Right atrium auricular region (tissue), 2 donors: ENCODE measurements at places on chromosomes 3 and 15. TPM values are rescaled to one million over a fixed set of nuclear protein-coding genes. Genes with fewer than 3 reads are reported as not detected.

ITIH1 gene
- total RNA-seq, result not detected

ACKR4 gene
- 3.9 TPM for total RNA-seq

DNA sequence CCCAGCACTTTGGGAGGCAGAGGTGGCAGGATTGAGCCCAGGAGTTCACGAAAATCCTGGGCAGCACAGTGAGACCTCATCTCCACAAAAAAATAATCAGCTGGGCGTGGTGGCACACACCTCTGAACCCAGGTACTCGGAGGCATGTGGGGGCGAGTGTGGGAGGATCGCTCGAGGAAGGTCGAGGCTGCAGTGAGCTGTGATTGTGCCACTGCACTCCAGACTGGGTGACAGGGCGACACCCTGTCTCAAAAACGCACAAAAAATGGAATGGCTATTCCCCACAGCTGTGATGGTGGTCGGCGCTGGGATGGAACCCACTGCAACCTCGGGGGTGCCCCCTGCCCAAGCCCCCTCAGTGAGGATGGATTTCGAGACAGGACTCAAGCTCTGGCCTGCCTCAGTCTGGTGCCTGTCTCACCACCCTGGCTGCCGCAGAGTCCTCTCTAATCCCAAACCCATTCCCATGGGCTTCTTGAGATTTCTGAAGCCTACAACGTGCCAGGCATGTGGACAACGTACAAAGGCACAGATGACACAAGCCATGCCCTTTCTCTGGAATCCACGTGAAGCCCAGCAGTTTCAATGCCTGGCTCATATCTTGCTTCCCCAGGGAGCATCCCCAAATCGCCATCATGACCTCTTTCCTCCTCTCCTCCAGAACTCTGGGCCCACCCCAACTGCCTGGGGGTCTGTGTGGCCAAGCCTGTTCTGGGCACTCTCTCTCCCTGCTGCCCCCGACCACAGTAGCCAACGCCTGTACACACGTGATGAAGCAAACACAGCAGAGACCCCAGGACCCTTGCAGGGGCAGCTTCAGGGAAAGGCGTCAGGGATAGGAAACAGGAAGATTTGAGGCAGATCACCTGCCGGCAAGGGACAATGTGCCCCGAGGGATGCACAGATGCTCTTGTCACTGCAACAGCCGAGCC, 32.4 kb downstream of the ADAMTS17 start:
- no peaks in the 10 kb centered on the region for H3K36me3 ChIP-seq
- DNase-seq, result no peak
- H3K27ac ChIP-seq, result peak overlapping the region; percentile 60
- H3K27me3 ChIP-seq, result no peaks in the 10 kb centered on the region
- no peak overlapping the region for H3K4me3 ChIP-seq

GOLGA8R gene
- total RNA-seq, result 2.3 TPM

CPNE9 gene
- not detected for total RNA-seq

- DNase-seq, result no peak
- no peaks in the 10 kb centered on the region for H3K4me1 ChIP-seq
- peaks cover 51% of the 10 kb centered on the region for H3K27me3 ChIP-seq
- H3K27ac ChIP-seq, result no peak overlapping the region
These were observed 5.0 kb upstream of the FEZF2 start for GRCh38 chr3:62378311-62378789.

GRCh38 chr3:16402451-16402850, 111.0 kb downstream of the RFTN1 start:
- no peak for DNase-seq
- no peaks in the 10 kb centered on the region for H3K27me3 ChIP-seq
- peaks cover 36% of the 10 kb centered on the region for H3K4me1 ChIP-seq
- H3K36me3 ChIP-seq, result no peaks in the 10 kb centered on the region
- H3K27ac ChIP-seq, result no peak overlapping the region
- H3K4me3 ChIP-seq, result no peak overlapping the region

DNA sequence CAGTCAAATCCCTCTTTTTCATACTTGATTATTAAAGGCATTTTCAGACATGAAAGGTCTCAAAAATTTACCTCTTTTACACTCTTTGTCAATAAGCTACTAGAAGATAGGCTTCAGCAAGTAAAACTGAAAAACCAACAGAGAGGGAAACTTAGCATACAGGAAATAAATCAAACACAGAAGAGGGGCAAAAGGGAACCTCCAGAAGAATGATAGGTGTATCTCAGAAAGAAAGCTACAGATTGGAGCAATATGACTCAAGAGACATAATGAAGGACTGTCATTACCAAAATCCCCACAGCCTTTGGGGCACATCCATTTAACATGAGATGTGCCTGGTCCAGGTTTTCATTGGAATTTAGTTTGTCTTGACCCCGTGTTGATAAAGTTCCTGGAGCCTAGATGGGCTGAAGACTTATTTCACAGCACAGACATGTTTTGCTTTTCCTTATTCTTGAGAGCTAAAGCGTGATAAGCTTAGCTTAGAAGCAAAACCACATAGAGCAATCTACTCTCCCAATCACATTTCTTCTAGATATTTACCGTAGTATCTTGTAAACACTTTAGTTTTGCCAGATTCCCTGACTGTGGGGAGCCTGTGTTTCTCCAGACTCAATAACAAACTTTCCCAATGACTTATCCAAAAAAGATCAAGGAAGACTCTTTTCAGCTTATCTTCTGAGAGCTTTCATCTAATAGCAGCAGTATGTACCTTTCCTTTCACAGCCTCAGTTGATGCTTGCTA, 11.7 kb downstream of the LRRFIP2 start:
- H3K4me3 ChIP-seq, result no peak overlapping the region
- no peaks in the 10 kb centered on the region for H3K4me1 ChIP-seq
- DNase-seq, result no peak
- peak overlapping the region; percentile 3 for H3K27ac ChIP-seq

GRCh38 chr15:76994971-76995945, at the start of gene PSTPIP1:
PSTPIP1 (plus strand) TSS chr15:76995126; CDS start chr15:76995574, 448 bp downstream.
- H3K4me1 ChIP-seq, result peaks cover 20% of the 10 kb centered on the region
- H3K36me3 ChIP-seq, result no peaks in the 10 kb centered on the region
- H3K4me3 ChIP-seq, result no peak within 1 kb of the TSS
- peak within 1 kb of the TSS; percentile 56 for H3K27ac ChIP-seq

GRCh38 chr3:172848910-172849309, 98.4 kb downstream of the ECT2 start:
- no peaks in the 10 kb centered on the region for H3K36me3 ChIP-seq
- no peaks in the 10 kb centered on the region for H3K27me3 ChIP-seq
- DNase-seq, result no peak
- H3K27ac ChIP-seq, result no peak overlapping the region
- no peak overlapping the region for H3K4me3 ChIP-seq

GRCh38 chr3:5494905-5495519, 307.5 kb downstream of the EDEM1 start:
- H3K27ac ChIP-seq, result no peak overlapping the region
- no peaks in the 10 kb centered on the region for H3K27me3 ChIP-seq
- H3K4me1 ChIP-seq, result no peaks in the 10 kb centered on the region
- no peak overlapping the region for H3K4me3 ChIP-seq

DNA sequence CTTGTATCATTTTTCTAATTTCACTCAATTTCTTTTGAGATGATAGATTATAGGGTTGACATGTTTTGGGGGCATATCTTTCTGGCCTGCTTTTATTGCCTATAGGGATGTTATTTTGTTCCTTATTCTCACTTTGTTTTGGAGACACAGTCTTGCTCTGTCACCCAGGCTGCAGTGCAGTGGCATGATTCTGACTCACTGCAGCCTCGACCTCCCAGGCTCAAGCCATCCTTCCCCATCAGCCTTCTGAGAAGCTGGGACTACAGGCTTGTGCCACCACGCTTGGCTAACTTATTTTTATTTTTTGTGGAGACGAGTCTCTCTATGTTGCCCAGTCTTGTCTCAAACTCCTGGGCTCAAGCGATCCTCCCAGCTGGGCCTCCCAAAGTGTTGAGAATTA, 72.8 kb upstream of the FAN1 start:
- no peak for DNase-seq
- no peaks in the 10 kb centered on the region for H3K36me3 ChIP-seq
- H3K4me1 ChIP-seq, result no peaks in the 10 kb centered on the region

DNA sequence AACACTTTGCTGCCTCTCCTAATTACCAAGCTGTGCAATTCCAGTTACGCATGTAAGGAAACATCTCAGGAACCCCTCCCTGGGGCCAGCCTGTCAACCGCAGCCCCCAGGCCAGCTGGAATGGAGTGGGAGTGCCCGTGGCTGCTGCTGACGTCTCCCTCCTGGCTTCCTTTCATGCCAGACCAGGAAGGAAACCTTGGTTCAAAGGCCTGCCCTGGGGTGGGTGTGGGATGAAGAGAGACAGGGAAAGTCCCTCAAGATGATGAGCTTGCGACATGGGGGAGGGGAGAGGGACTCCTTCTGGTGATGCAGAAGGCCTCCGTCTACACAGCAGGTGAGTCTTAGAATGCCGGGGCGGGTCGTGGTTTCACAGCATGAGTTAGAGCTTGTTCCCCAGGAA, 11.4 kb upstream of the CYP11A1 start:
- DNase-seq, result no peak
- no peak overlapping the region for H3K4me3 ChIP-seq

DNA sequence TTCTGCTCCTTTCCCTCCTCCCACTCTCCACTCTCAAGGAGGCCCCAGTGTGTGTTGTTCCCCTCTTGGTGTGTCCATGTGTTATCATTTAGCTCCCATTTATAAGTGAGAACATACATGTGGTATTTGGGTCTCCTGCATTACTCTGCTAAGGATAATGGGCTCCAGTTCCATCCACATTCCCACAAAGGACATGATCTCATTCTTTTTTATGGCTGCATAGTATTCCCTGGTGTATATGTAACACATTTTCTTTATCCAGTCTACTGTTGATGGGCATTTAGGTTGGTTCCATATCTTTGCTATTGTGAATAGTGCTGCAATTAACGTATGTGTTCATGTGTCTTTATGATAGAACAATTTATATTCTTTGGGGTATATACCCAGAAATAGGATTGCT, 144.0 kb upstream of the MEF2A start:
- no peak for DNase-seq
- H3K4me3 ChIP-seq, result no peak overlapping the region
- no peaks in the 10 kb centered on the region for H3K27me3 ChIP-seq
- H3K4me1 ChIP-seq, result no peaks in the 10 kb centered on the region
- H3K36me3 ChIP-seq, result no peaks in the 10 kb centered on the region
- H3K27ac ChIP-seq, result no peak overlapping the region

DNA sequence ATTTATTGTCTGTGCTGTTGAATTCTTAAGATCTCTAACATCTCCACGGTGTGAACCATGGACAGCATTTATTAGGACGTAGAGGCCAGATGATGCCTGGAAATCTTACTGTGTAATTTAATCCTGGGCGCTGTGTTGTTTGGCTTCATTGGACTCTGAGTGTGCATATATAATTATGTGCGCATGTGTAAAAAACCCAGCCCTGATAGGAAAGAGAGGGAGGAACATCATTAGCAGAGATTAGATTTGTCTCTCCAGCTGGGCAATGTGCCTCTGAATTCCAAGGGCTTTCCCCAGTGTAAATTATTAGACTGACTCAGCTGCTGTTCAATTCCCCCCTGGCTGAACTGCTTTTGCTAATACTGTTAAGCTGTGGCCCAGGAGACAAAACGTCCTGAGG, 39.6 kb downstream of the MAP3K13 start:
- DNase-seq, result no peak
- no peak overlapping the region for H3K27ac ChIP-seq
- no peaks in the 10 kb centered on the region for H3K36me3 ChIP-seq
- peaks cover 9% of the 10 kb centered on the region for H3K4me1 ChIP-seq

ECE2 gene
- total RNA-seq, result 1.6 TPM

- no peaks in the 10 kb centered on the region for H3K36me3 ChIP-seq
- no peak for DNase-seq
- no peak overlapping the region for H3K27ac ChIP-seq
- no peak overlapping the region for H3K4me3 ChIP-seq
- H3K4me1 ChIP-seq, result no peaks in the 10 kb centered on the region
- H3K27me3 ChIP-seq, result no peaks in the 10 kb centered on the region
These were observed 42.7 kb upstream of the GAP43 start for GRCh38 chr3:115580566-115580965.

DNA sequence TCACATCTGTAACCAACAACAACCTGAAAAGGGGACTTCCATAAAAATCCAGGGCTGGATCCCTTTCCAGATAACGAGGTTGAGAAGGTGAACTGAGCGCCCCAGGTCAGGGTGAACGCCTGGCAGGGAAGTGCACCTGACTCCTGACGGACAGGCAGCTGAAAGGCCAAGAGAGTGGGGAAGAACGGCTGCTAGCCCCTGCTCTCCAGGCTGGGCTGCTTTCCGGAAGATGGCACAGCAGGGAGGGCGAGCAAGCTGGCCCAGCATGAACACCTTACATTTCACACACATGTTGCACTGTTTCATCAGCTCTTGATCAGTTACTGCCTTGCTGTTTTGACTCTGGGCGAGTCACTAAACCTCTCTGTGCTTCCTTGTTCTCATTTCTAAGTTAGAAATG, 127.2 kb upstream of the IQSEC1 start:
- H3K36me3 ChIP-seq, result no peaks in the 10 kb centered on the region
- no peaks in the 10 kb centered on the region for H3K27me3 ChIP-seq
- H3K4me3 ChIP-seq, result no peak overlapping the region
- no peak for DNase-seq
- H3K4me1 ChIP-seq, result no peaks in the 10 kb centered on the region

GRCh38 chr3:114504941-114505628, 211.3 kb downstream of the TIGIT start:
- peak overlapping the region; percentile 81 for H3K27ac ChIP-seq
- no peak for DNase-seq
- no peaks in the 10 kb centered on the region for H3K36me3 ChIP-seq
- H3K4me3 ChIP-seq, result no peak overlapping the region
- peaks cover 38% of the 10 kb centered on the region for H3K4me1 ChIP-seq

CRYGS gene
- total RNA-seq, result not detected

DNA sequence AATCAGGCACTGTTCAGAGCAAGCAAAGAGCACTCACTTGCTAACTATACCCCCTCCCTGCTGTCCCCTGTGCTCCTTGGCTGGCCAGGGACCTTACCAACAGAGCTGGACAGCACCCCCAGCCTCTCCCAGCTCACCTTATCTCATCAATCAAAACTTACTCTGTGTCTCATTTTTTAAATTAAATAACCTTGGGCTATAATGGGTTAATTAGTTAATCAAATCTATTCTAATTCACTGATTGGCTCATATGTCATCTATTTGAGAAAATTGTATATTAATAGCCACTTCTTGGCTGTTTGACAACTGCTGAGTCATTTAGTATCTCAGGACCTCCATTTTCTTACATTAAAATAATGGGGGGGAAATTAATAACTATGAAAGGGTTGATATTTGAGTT, 22.9 kb downstream of the IL5RA start:
- no peak for DNase-seq
- H3K27me3 ChIP-seq, result no peaks in the 10 kb centered on the region
- no peak overlapping the region for H3K4me3 ChIP-seq
- H3K4me1 ChIP-seq, result no peaks in the 10 kb centered on the region
- H3K36me3 ChIP-seq, result no peaks in the 10 kb centered on the region

- no peak for DNase-seq
- H3K4me1 ChIP-seq, result no peaks in the 10 kb centered on the region
- H3K36me3 ChIP-seq, result no peaks in the 10 kb centered on the region
- no peak overlapping the region for H3K4me3 ChIP-seq
- H3K27me3 ChIP-seq, result no peaks in the 10 kb centered on the region
- peak overlapping the region; percentile 41 for H3K27ac ChIP-seq
These were observed 40.9 kb downstream of the IRAK2 start for GRCh38 chr3:10205451-10206165.

GRCh38 chr3:168616915-168617314, 521.2 kb upstream of the GOLIM4 start:
- H3K4me3 ChIP-seq, result no peak overlapping the region
- H3K27ac ChIP-seq, result no peak overlapping the region
- no peak for DNase-seq
- no peaks in the 10 kb centered on the region for H3K4me1 ChIP-seq
